ENCODE measurements at places on chromosomes 7 and 10.

GRCh38 chr10:85791818-85792532 is 574.6 kb downstream of the GRID1 start:
- peak; percentile 7 for DNase-seq

DNA sequence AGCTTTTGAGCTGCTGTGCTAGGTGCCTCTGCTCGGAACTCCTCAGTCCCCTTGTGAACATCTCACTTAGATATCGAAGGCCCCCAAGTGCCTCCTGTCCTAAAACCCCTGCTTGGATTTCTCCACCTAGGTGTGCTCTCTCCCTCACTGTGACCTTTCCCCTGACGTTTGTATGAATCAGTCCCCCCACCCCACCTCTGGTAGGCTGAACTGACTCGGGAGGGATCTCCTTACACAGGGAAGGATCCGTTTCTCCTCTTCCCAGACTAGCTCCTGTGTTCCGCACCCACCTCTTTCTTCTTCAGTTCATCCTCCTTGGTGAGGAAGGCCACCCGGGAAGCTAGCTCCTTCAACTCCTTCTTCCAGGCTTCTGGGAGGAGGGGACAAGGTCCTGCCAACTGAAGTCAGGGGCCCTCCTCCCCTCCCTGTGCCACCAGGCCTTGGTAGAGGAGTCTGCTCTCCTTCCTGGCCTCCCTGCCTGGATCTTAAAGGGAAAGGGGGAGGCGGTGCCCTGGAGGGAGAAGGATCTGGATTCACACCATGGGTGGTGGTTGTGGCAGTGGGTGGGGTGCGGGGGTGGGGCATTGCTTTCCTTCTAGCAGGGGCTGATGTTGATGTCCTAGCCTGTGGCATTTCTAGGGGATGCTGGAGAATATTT is 6.8 kb downstream of the TBATA start:
- DNase-seq = no peak

DNA sequence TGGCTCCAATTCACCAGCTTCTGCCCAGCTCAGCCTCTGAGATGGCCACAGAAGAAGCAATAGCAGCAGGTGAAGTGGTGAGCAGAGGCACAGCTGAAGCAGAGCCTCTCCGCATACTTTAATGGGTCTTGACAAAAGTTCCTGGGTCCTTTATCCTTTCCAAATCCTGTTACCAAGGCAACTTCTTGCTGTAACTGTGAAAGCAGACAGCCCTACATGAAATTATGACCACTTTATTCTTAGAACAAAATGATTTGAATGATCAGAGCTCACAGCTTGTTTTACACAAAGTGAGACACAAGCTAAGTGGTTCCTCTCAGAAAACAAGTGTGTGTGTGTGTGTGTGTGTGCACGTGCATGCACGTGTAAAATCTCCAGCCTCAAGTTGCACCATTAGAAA is 245.6 kb downstream of the HTR7 start:
- no peak for DNase-seq

- no peak for DNase-seq
Observed at GRCh38 chr7:29122081-29122480, 24.3 kb downstream of the CPVL start.

- no peak for DNase-seq
Observed at GRCh38 chr10:69295027-69295636, 16.8 kb downstream of the HK1 start.

DNA sequence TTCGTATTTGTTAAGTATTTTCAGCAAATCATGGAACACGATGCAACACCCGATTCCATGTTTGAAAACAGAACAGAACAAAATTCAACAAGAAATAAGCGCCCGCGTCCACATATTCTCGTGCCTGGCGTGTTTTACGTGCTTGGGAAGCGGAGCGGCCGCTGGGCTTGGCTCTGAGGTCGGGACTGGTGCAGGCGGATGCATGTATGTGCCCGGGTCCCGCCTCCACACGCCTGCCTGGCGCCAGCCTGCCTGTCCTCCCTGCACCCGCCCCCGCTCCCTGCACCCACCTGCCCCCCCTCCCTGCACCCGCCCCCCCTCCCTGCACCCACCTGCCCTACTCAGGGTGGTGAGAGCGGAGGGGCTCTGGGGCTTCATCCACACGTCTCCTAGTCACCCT is 454.5 kb downstream of the DNAJB6 start:
- DNase-seq = no peak

DNA sequence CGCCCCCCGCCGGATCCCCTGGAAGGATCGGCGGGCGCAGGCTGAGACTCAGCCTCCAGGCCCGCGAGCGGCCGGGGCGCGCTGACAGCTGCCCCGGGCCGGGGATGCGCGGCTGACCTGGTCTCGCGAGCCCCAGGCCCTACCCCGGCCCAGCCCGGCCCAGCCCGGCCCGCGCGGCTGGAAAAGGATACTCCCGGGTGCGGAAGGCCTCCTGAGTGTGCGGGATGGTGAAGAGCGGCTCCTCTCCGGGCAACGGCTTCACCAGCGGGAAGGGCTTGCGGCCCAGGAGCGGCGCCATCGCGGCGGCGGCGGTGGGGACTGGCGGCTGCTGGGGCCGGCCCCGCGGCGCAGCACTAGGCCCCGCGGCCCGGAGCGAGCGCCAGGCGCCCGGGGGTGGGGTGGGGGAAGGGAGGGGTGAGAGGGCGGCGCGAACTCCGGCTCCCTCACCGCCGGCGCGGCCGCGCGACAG is 423 bp downstream of the BAZ1B start:
- DNase-seq = no peak

DNA sequence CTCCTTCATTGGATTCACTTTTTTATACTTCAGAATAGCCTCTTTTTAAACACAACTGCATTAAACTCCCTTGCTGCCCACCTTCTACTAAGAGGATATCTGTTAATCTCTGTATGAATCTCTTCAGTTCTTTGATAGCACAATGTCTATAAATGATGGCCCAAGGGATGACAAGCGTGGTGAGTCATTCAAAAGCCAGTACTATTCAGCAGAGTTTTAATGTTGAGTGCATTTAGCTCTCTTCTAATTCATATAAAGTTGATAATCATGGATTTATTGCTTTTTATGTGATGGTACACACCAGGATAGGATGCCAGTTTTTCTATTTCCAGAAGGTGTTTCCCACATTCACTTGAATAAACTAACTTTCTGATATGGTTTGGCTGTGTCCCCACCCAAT is 57.4 kb upstream of the HECTD2 start:
- no peak for DNase-seq

DNA sequence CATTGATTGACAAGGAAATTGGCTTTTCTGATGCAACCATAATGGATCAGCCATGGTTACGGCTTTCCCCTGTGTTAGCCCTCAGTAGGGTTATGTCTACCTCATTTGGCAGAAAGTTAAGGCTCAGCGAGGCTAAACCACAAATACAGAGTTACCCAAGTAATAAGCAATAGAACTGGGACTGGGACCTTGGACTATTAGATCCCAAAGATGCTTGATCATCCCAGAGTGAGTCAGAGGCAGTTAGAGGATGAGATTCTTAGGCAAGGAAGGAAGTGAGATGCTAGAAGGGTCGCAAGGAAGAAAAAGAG is 401.4 kb downstream of the TNS3 start:
- no peak for DNase-seq

DNA sequence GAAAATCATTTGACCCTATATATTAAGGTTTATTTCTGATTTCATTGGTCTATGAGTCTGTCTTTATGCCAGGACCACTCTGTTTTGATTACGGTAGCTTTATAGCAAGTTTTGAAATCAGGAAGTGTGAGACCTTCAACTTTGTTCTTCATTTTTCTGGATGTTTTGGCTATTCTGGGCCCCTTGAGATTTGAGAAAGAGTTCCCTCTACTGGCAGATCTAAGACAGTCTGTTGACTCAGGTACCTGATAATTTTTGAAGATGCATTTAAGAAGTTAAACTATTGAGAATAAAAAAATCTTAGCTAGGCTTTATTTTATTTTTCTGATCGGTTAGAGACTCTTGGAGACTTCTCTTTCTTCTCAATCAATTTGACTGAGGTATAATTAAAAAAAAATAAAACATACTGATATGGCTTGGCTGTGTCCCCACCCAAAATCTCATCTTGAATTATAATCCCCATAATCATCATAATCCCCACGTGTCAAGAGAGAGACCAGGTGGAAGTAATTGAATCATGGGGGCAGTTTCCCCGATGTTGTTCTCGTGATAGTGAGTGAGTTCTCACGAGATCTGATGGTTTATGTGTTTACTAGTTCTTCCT is 209.2 kb downstream of the SNX10 start:
- no peak for DNase-seq

DNA sequence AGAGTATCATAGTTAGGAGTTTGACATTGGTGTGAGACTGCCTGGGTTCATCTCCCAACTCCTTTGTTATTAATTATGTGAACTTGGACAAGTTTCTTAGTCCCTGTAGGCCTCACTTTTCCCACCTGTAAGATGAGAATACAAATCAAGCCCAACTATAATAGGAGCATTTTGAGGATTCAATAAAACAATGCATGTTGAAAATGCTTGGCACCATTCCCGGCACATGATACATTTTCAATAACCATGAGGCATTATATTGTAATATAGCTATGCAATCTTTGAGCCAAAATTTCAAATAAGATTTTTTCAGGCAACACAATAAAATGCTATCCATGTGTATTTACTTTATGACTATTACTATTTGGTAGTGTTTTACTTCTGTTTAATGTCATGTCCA is 229.0 kb upstream of the SP4 start:
- DNase-seq = no peak

DNA sequence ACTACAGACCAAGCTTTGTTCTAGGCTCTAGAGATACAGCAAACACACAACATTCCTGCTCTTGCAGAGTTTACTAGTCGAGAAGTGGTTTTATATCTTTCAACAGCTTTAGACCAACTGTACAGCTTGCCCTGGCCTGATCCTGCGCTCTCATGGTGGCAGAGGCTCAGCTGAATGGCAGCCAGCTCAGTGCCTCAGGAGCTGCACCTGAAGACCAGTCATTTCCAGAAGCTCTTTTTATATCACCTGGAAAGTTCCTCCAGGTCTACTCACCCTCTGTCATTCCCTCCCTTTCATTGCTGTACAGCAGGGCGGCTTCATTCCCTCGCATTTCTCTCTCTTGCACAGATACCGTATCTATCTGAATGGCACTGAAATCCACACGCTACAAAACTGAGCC is 319.8 kb downstream of the GATA3 start:
- no peak for DNase-seq

DNA sequence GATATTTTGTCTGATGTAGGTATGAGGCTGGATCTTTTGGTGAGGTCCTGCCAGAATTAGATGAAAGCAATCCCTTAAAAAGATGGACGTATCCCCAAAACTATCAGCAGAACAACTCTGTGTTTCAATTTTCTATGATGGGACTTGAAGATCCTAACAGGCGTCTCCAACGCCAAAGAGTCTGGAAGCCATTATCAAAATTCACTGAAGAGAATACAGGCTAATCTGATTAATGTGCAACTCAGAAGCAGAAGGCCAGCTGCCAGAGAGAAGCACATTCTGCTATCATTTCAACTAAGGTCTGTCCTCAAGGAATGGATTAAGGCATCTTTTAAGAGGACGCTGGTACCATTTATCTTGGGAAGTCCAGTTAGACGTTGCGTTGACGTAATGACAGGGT is 119.7 kb downstream of the FGFR2 start:
- no peak for DNase-seq

DNA sequence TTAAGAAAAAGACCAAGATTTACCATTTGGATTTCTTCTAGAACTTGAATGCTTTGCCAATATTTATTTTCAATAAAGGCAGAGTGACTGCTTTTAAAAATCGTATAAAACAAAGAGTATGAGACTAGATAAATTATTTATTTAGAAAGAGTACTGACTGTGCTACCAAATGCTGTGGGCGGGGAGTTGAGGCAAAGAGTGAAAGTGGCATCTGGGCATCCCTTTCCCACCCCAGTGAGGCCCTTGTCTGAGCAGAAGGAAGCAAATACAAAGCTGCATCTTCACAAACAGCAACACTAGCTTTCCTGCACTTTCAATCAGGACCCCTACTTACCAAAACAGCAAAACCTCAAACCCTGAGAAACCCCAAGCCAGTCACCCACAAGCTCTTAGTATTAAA is 34.9 kb downstream of the ITGB1 start:
- DNase-seq = no peak

- DNase-seq = no peak
Observed at GRCh38 chr10:114271075-114271778, 32.2 kb downstream of the VWA2 start.

DNA sequence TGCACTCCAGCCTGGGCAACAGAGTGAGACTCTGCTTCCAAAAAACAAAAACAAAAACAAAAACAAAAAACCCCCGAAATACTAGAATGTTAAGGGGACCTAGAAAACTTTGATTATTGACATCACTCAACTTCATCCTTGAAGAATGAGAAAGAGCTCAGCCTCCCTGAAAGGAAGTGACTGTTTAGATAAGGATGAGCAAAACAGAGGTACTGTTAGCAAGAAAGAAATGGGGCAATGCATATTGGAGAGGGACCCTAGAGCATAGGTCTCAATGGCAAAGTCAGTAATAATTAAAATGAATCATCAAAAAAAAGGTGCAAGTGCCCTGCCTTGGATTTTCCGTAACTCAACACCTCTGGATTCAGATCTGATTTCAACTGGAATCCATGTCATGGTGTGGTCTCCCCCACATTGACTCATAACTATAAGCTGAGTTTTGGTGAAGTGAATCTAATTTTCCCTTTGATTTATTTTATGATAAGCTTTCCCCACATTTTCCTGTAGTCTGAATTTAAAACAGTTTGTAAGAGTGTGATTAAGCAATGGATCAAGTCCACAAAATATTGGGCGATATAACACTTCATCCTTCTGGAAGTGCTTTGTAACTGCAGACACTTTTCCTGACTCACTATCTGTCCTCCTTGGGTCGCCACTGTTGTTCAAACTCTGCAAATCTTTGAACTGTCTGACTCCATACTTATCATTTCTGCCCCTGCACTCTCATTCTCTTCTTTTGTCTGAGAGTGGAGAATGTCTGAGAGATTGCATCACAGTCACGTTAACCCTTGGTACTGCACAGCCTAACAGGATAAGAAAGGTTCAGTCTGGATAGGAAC is 224.8 kb upstream of the LYZL1 start:
- DNase-seq = no peak

GRCh38 chr10:18214691-18215563 is 74.7 kb downstream of the CACNB2 start:
- DNase-seq = peak; percentile 39

- DNase-seq = peak; percentile 69
Observed at GRCh38 chr7:155490697-155491628, 33.0 kb downstream of the EN2 start.

- no peak for DNase-seq
Observed at GRCh38 chr7:29971566-29972314, 17.9 kb downstream of the SCRN1 start.

DNA sequence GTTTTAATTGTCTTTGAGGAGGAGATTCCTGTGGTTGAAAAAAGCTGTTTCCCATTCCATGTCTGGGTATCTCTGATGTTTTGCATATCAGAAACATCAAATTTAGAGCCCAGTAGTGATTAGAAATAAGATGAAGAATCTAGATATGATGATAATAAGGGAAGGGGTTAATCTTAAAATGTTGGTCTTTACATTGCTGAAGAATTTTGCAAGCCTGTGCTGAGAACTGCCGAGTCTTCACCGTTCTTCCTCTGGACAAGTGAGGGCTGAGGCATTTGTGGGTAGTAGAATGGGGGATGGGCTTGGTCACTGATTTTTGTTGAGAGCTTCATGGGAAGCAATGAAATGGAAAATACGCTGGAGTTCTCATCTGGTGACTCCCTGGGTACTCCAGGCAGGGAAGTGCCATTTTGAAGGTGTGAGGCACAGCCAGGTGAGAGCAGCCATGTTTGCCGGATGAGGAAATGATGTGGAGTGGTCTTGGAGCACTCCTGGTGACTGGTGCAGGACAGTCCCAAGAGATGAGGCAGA is 10.2 kb downstream of the TCF7L2 start:
- no peak for DNase-seq

GRCh38 chr10:118033905-118034304 is 12.8 kb downstream of the RAB11FIP2 start:
- no peak for DNase-seq
